ENCODE measurements at places on chromosomes 6 and 20.

- DNase-seq: peak; percentile 84
Observed at GRCh38 chr6:33926451-33926850, 122.6 kb upstream of the MLN start.

- DNase-seq: no peak
Observed at GRCh38 chr6:105270511-105270910, 90.7 kb upstream of the POPDC3 start.

DNA sequence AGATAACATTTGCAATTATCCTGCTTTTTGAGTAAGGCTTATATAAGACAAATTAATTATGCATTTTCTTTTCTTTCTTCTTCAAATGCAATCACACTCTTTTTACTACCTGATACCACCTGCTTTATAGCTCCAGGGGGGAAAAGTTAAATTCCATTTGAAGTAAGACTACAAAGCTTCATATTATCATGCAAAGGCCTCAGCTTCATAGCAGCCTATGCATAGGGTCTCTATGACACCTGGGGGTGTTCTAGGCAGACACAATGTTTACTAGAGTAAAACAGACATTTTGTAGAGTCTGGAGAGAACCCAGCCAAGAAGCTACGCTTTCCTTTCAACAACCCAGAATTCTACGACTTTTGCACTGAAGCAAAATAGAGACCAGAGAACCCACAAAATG lies 148.0 kb downstream of the MCHR2 start:
- DNase-seq: no peak

- no peak for DNase-seq
Observed at GRCh38 chr6:132131351-132131750, 180.2 kb upstream of the CCN2 start.

DNA sequence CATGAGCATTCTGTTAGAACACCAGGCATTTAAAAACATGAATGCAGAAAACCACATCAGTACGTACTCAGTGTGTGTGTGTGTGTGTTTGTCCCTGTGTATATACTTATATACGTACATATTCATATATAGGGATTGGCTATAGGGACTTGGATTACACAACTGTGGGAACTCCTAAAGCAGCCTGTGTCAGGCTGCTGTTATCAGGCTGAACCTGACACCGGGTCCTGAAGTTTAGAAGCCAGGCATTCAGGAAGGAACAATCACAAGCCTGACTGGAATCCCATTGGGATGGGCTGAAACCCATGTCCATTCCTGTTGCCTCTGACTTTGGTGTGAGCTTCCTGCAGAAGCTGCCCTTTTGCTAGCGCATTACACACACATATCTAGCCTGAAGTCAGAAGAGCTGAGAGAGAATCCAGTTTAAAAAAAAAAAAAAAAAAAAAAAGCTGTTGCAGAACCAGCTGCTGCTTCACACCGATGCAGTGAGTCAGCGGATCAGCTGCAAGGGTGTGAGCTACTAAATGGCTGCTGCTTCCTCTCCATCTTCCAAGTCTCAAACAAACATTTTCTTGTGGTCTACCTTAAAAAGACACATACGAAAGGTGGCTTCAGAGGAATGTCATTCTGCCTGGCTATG lies 348.1 kb downstream of the THBS2 start:
- no peak for DNase-seq

DNA sequence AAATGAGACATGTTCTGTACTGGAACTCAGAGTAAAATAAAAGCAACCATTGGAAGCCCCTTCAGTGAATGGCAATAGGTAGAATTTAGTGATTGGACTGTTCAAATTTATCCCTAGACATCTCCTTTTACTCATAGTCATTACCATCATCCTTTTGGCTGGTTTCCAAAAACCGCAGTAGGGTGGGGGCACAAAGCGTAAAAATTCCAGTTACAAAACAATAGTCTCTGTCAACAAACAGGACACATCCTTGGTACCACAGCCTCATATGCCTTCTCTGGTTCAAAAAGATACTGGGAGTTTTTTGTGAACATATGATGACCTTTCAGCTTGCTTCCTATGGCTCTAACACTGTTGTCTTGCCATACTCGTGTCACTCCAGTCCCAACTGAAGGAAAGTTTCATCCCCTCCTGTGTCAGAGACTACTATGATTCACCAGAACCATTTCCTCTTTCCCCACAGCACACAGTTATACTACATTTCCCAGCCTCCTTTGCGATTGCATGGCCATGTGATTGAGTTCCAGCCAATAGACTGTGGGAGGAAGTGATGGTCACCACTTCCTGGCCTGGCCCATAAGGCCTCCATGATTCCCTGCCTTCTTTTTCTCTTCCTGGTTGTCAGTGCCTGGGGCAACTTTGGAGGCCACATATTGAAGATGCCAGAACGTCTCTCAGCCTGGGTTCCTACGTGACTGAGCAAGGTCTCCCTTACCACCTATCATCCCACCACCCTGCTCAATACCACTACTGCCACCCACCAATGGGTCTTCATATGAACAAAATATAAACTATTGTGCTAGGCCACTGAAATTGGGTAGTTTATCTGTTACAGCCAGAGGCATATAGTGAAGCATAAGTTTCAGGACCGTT lies 162.4 kb downstream of the ID4 start:
- DNase-seq: peak; percentile 7

DNA sequence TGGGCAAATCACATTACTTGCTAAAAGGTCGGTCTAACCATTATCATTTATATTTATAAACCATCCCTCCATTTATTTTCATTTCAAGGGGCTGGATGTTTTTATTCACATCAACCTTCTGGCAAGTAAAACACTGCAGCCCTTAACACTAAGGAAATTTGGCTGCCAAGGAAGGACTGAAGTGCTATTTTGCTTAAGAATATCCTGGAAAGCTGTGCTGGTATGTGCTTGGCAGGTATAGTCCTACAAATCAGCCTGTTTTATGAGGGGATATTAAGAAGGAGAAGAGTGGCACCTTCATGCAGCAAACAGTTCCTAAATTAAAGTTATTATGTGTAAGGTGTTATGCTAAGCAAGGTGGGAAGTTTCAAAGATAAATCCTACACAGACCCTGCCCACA lies 9.8 kb downstream of the PHACTR2 start:
- no peak for DNase-seq

- DNase-seq: no peak
Observed at GRCh38 chr6:170464080-170464479, 89.0 kb downstream of the PSMB1 start.

DNA sequence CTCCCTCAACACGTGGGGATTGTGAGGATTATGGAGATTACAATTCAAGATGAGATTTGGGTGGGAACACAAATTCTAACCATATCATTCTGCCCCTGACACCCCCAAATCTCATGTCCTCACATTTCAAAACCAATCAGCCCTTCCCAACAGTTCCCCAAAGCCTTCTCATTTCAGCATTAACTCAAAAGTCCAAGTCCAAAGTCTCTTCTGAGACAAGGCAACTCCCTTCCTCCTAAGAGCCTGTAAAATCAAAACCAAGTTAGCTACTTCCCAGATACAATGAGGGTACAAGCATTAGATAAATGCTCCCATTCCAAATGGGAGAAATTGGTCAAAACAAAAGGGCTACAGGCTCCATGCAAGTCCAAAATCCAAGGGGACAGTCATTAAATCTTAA lies 39.6 kb upstream of the PLAGL1 start:
- no peak for DNase-seq

- DNase-seq: no peak
Observed at GRCh38 chr6:109299776-109300564, 82.3 kb downstream of the CD164 start.

DNA sequence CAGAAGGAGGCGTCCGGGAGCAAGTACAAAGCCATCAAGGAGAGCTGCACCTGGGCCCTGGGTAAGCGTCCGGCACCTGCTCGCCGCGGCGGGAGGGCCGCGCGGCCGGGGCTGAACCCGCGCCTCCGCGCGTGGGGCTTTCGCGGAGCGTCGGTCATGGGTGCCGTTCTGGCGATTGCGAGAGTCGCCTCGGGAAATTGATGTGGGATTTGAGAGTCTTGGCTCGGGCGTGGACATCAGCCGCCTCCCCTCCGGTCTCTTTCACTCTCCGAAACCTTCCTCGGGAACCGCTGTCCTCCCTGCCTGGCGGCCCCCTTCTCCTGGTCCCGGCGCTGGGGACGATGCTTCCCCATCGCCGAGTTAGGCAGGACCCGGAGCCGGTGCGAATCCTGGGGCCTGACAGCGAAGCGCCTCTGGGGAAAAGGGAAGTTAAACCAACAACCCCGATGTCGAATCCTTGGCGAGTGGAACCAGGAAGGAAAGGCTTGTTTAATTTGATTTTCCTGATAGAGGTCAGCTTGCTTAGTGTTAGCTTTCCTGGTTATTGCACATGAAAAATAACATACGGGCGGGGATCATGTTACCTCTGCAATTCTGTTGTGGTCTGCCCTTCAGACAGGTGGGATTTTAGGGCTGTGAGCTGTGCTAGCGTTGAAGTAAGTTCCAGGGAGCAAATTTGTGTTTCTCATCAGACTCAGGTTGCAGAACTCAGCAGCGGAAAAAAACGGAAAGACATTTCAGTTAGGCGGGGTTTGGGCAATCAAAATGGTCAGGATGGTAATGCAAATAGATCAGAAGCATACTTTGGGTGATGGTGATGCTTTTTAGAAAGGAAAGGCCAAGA lies 594 bp downstream of the ARFGEF3 start:
- DNase-seq: no peak

DNA sequence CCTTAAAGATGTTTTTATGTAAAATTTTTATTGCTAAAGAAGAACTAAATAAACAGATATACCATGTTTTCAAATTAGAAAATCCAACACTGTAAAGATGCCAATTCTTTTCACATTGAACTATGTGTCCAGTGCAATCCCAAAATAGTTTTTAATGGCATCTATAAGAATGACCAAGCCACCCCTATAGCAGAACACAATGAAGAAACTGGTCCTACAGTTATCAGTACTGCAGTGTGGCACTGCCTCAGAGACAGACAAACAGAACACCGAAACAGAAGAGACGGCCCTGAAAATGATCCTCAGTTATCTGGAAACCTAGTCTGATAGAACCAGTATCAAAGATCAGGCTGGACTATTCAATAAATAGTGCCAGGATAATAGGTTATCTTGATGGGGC lies 41.9 kb downstream of the KIF13A start:
- no peak for DNase-seq

DNA sequence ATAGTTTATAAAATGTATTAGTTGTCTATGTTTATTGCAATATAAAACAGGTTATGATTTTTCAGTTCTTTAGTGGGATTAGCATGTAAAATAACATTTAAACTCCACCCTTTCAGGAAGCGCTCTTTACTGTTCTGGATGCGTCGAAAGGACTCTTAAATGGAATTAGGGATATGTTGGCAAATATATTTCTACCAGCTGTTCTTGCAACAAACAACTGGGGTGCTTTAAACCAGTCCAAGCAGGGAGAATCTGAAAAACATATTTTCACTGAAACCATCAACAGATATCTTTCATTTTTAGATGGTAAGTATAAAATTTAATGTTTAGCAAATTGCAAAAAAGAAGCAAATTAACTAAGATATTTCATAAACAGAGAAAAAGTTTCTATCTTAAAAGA lies 21.8 kb downstream of the DNAH8 start:
- DNase-seq: no peak

GRCh38 chr20:59835448-59836395 lies 97.7 kb downstream of the SYCP2 start:
- DNase-seq: peak; percentile 76

DNA sequence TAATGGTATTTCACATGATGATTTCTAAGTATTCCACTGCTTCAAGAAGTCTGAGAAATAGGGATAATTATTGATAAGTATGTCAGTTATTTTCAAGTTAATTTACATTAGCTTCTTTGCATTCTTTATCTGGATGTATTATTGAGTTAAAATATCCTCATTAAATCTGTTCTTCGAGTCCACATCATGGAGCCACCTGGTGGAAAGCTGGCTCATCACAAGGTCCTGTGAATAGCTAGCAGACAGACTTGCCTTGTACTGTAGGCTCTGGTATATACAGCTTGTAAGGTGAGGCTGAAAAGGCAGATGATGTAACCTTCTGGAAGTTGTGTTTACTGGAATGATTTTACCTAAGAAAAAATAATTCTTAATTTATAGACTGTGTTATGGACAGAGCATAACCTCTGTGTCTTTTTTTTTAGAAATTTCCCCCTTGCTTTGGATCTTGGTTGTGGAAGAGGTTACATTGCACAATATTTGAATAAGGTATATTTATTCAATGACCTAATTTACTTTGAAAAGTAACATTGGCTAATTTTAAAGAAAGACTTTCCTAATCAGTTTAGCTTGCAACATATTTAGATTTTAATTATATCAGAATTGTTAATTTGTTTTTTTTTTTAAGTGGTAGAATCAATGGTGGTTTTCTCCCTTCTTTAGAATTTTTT lies 3.5 kb downstream of the NDUFAF5 start:
- peak; percentile 28 for DNase-seq

DNA sequence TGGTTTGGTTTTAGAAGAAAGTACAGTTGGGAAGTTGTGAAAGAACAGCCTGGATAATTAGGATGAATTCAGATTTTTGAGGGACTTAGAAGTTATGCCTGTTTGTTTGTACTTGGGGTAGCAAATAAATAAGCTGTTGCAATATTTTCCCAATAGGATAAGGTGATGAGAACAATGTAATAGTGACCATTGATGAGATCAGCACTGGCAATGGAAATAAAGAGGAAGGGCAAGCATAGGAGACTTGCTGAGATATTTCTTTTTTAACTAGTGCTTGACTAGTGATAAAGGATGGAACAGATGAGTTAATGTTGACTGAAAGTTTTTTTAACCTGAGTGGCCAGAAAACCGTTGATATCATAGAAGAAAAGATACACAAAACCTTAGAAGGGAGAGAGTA lies 498.8 kb downstream of the CDKAL1 start:
- no peak for DNase-seq

DNA sequence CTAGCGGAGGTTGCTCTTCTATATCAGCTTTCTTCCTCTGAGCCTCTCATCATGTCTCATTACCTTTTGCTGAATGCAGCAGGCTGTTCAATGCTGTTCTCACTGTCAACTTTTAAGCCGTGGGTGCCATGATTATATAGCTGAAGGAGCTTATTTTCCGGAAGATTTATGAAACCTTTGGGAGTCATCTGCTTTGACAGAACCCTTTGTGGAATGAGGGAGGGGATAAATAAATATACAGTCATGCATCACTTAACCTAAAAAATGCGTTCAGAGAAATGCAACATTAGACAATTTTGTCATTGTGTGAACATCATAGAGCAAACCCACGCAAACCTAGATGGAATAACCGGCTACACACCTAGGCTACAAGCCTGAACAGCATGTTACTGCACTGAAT lies 102.2 kb upstream of the AKAP12 start:
- no peak for DNase-seq

- no peak for DNase-seq
Observed at GRCh38 chr6:53280207-53280606, 68.5 kb downstream of the ELOVL5 start.

- DNase-seq: no peak
Observed at GRCh38 chr6:99346595-99346994, 2.9 kb downstream of the FAXC start.

All from NCI-H446 treated with DMSO at 0.1 percent for 48 hours (cell line).